ENCODE measurements at places on chromosomes 1 and 21. TPM values are rescaled to one million over a fixed set of nuclear protein-coding genes. Genes with fewer than 3 reads are reported as not detected.

DNA sequence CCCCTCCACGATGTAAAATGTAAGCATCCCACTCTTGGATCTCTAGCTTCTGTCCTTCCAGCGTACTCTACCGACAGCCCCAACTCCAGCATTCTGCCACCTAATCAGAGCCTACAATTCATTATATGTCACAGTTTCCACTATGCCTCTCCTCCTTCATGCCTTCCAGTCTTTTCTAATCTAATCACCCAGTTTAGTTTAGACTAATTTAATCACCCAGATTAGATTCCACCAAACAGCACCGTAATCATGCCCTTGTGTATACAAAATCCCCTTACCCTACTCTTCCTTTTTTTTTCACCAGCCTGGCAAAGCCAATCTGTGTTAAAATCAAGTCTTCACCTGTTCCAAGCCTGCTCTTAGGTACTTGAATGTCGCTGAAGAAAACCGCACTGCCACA lies 49.8 kb upstream of the KANK4 start:
- no peaks in the 10 kb centered on the region for H3K27me3 ChIP-seq
- no peak overlapping the region for H3K4me3 ChIP-seq
- H3K4me1 ChIP-seq = no peaks in the 10 kb centered on the region
- no peaks in the 10 kb centered on the region for H3K36me3 ChIP-seq

Gene GBP7
- total RNA-seq = not detected

DNA sequence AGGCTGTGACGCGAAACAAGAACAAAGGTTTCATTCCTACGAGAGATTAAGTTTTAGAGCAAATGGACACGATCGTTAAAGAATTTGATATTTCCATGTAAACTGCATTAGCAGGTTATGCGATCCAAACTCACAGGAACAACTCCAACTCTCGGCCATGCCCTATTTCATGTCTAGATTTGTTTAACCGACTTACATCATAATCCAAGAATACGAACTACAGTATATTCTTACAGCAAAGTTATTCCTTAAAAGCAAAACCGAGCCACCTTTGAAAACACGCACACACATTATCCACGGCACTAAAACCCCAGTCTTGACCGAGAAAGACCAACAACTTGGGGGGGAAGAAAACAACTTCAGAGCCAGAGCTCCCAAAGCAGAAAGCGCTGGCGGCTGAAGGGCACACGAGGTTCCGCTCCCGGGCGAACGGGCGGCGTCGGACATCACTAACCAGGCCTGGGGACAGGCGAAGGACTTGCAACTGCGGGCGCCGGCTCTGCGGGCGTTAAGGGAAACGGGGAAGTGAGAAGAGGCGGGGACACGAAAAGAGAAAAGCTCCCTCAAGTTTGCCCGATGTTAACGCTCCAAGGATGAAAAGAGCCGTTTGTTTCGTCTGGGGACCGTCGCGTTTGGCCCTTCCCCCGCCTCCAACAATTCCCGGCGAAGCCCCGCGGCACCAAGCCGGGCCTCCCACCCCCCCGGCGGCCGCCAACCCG lies 690 bp downstream of the B3GALNT2 start:
- no peaks in the 10 kb centered on the region for H3K4me1 ChIP-seq
- H3K36me3 ChIP-seq = no peaks in the 10 kb centered on the region
- no peaks in the 10 kb centered on the region for H3K27me3 ChIP-seq
- peak overlapping the region; percentile 90 for H3K27ac ChIP-seq
- H3K4me3 ChIP-seq = peak overlapping the region; percentile 93

Gene ETV3L
- not detected for total RNA-seq

GRCh38 chr21:28253338-28253737 lies 739.3 kb downstream of the LTN1 start:
- H3K36me3 ChIP-seq = no peaks in the 10 kb centered on the region
- no peaks in the 10 kb centered on the region for H3K27me3 ChIP-seq
- no peak overlapping the region for H3K27ac ChIP-seq
- H3K4me3 ChIP-seq = no peak overlapping the region
- no peaks in the 10 kb centered on the region for H3K4me1 ChIP-seq
- DNase-seq = no peak

DNA sequence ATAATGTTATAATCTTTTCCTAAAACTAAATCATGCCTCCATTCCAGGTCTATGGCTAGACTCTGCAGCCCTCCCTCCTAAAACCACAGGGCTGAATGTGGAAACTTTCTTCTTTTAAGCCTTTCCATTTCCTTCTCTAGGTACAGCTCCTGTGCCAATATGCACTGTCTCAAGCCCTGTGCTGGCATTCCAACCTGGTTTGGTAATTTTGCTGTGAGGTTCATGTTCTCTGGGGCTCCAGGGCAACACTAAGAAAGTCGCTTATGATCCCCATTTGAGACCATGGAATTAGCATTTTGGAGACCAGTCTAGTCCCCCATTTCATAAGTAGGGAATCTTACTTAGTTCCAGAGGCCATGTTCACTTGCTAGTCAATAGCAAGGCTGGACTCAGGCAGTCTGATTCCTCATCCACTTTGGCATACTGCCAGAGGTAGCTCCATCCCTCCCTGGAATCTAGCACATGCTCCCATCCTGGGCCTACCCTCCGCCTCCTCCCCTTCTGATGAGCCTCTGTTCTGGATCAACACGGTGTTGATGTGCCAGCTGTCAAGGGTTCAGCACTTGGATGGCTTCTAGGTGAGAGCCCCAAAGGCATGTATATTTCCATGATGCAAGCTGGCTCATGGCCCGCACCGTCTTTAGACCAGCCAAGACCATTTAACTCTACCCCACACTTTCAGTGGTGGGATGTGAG lies 36.5 kb downstream of the ZMYND12 start:
- no peak overlapping the region for H3K4me3 ChIP-seq
- H3K27me3 ChIP-seq = no peaks in the 10 kb centered on the region
- H3K4me1 ChIP-seq = no peaks in the 10 kb centered on the region
- no peak overlapping the region for H3K27ac ChIP-seq
- no peak for DNase-seq

DNA sequence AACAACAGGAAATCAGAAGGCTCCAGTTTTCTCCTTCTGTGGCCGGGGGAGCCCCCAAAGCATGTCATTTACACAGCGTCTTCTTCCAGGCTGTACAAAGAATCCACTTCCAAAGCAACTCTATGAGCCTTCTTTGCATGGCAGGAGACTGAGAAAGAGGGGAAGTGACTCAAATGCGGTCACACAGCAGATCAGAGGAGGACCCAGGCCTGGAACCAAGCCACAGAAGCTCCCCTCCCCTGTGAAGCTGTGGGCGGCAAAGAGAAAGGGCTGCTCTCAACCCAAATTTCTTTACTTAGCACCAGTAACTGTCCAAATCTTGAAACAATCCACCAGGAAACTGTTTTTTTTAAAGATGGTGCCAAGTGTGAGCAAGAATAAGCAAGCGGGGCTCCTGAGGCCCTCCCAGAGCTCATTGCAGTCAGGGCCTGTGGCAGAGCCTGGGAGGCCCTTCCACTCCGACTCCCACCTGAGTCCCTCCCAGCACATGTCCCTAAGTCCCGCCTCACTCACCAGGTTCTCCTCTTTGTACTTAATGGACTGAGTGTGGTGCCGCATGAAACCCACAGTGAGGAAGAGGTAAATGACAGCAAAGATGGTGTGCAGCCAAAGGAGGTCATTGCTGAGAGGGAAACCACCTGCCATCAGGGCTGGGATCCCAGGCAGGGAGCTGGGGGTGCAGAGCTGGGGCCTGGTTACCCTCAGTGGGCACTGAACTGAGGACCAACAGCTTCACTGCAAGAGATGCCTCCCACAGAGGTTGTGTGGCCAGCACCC lies 15.9 kb downstream of the TMEM63A start:
- DNase-seq = peak; percentile 68
- peak overlapping the region; percentile 68 for H3K27ac ChIP-seq
- no peaks in the 10 kb centered on the region for H3K27me3 ChIP-seq
- H3K4me1 ChIP-seq = peaks cover 25% of the 10 kb centered on the region
- H3K4me3 ChIP-seq = no peak overlapping the region
- peaks cover 42% of the 10 kb centered on the region for H3K36me3 ChIP-seq

GRCh38 chr1:170032531-170033280 lies 41.8 kb downstream of the KIFAP3 start:
- H3K4me1 ChIP-seq = no peaks in the 10 kb centered on the region
- H3K27ac ChIP-seq = no peak overlapping the region
- DNase-seq = no peak
- peaks cover 14% of the 10 kb centered on the region for H3K36me3 ChIP-seq
- H3K4me3 ChIP-seq = no peak overlapping the region
- no peaks in the 10 kb centered on the region for H3K27me3 ChIP-seq

- no peaks in the 10 kb centered on the region for H3K4me1 ChIP-seq
- no peaks in the 10 kb centered on the region for H3K27me3 ChIP-seq
- no peak overlapping the region for H3K27ac ChIP-seq
- no peak for DNase-seq
Measured at GRCh38 chr1:112533029-112533428, 24.3 kb downstream of the WNT2B start.

DNA sequence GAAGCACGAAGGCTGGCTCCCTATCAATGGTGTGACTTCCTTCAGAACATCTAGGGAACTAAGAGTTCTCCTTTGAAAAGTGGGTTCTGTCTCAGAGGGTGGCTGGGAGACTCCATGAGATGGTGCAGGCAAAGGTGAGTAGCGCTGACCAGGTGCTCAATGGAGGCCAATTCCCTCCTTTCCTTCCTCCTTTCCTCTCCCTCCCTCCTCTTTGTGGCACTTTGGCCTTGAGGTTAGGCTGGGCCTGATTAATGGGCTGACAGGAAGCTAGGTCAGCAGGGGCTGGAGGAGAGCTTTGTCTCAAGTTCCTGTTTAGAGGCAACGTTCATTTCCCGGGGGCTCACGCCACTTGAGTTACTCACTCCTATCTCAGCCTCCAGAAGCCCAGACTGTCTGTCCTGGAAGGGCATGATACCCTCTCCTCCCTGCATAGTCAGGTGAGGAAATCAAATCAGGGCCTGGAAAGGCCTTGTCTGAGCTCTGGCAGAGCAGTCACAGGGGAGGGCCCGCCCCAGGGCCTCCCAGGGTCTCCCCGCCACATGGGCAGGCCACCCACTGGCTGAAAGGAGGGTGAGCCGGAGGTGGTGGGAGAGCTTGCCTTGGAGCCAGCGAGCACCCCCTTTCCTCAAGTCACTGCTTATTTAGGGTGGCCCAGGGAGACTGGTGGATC lies 58.4 kb upstream of the SSBP3 start:
- H3K4me3 ChIP-seq = no peak overlapping the region
- H3K36me3 ChIP-seq = no peaks in the 10 kb centered on the region
- peaks cover 27% of the 10 kb centered on the region for H3K4me1 ChIP-seq
- no peaks in the 10 kb centered on the region for H3K27me3 ChIP-seq
- H3K27ac ChIP-seq = no peak overlapping the region
- DNase-seq = no peak

GRCh38 chr1:93518516-93518915 lies 70.6 kb downstream of the FNBP1L start:
- no peaks in the 10 kb centered on the region for H3K27me3 ChIP-seq
- H3K36me3 ChIP-seq = no peaks in the 10 kb centered on the region
- no peak overlapping the region for H3K4me3 ChIP-seq
- H3K27ac ChIP-seq = no peak overlapping the region
- no peak for DNase-seq
- no peaks in the 10 kb centered on the region for H3K4me1 ChIP-seq

DNA sequence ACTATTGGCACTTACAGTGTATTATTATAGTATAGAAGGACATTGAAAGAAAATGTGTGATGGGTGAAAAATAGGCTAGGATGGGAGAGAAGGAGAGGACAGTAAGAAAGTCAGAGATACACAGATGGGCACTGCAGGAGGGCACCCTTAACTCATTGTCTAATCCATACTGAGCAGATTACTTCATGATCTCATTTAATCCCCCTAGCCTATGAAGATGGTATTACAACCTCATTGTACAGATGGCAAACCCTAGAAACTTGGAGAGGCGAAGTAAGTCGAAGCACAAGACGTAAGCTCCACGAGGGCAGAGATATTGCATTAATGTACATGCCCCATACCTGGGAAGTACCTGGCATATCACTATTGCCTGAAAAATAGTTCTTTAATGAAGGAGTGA lies 346.9 kb upstream of the DAB1 start:
- no peak overlapping the region for H3K4me3 ChIP-seq
- H3K36me3 ChIP-seq = no peaks in the 10 kb centered on the region
- H3K27ac ChIP-seq = no peak overlapping the region
- no peak for DNase-seq
- H3K27me3 ChIP-seq = no peaks in the 10 kb centered on the region

Gene HCN3
- 1.6 TPM for total RNA-seq

DNA sequence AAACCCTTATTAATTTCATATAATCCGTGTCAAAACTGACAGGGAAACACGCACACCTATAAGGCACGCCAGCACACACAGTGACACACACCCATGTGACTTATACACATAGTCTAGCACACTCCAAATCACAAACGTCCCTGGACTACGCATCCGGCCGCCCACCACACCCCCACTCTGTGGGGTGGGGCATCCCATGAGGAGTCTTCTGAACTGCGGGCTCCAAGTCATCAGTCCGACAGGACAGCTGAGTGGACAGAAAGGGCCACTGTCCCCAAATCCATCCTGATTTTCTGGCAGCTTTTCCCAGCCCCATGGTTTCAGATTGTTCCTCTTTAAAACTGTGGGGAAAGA lies 829 bp downstream of the PEA15 start:
- peak; percentile 33 for DNase-seq
- peak overlapping the region; percentile 74 for H3K27ac ChIP-seq
- H3K4me1 ChIP-seq = peaks cover 12% of the 10 kb centered on the region
- no peaks in the 10 kb centered on the region for H3K27me3 ChIP-seq
- no peaks in the 10 kb centered on the region for H3K36me3 ChIP-seq
- peak overlapping the region; percentile 77 for H3K4me3 ChIP-seq

DNA sequence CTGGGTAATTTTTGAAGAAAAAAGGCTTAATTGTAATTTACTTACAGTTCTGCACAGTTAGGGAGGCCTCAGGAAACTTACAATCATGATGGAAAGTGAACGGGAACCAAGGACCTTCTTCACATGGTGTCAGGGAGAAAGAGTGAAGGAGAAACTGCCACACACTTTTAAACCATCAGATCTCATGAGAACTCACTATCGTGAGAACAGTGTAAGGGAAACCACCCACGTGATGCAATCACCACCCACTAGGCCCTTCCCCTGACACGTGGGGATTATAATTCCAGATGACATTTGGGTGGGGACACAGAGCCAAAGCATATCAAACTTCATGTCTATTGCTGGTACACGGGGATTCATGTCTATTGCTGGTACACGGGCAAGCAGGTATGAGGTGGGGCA lies 5.3 kb upstream of the SFT2D2 start:
- no peak overlapping the region for H3K27ac ChIP-seq
- no peaks in the 10 kb centered on the region for H3K4me1 ChIP-seq
- H3K27me3 ChIP-seq = no peaks in the 10 kb centered on the region
- DNase-seq = no peak

GRCh38 chr1:99004254-99004860 lies 304 bp downstream of the PLPPR5 start:
- peaks cover 4% of the 10 kb centered on the region for H3K4me1 ChIP-seq
- H3K36me3 ChIP-seq = no peaks in the 10 kb centered on the region
- no peak overlapping the region for H3K27ac ChIP-seq
- H3K4me3 ChIP-seq = peak overlapping the region; percentile 36
- peaks cover 6% of the 10 kb centered on the region for H3K27me3 ChIP-seq

DNA sequence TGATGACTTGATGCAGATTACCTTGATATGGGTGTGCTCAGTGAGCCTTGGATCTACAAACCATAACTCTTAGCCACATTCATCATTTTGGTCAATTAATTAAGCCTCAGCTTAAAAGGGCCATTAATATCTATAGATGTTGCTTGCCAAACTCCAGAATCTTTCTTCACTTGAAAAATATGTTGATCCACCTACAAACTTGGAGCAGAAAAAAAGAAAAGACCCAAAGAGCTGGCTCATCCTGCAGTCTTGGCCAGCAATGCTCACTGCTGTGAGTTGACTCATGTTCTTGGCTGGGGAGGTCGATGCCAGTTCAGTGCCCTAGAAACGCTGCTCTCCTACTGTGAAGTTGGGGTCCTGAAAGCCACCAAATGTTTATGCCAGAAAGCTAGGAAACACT lies 75.4 kb downstream of the DPT start:
- H3K27me3 ChIP-seq = no peaks in the 10 kb centered on the region
- no peak overlapping the region for H3K4me3 ChIP-seq
- DNase-seq = no peak
- H3K4me1 ChIP-seq = no peaks in the 10 kb centered on the region

Gene TSPEAR
- not detected for total RNA-seq

Gene LRRC71
- total RNA-seq = not detected
